ENCODE measurements at places on chromosomes 5 and 9. TPM values are rescaled to one million over a fixed set of nuclear protein-coding genes. Genes with fewer than 3 reads are reported as not detected.

The FBP2 gene
- total RNA-seq, result not detected

The ZDHHC12 gene
- 30.0 TPM for total RNA-seq

The SLC6A3 gene
- total RNA-seq, result not detected

The NDUFA8 gene
- 78.2 TPM for total RNA-seq

The CER1 gene
- total RNA-seq, result not detected

The ENDOG gene
- 40.3 TPM for total RNA-seq

The SHOC1 gene
- total RNA-seq, result 0.07 TPM

The ECPAS gene
- total RNA-seq, result 95.4 TPM

The C8G gene
- total RNA-seq, result 0.50 TPM

The IL4 gene
- total RNA-seq, result not detected

The F2RL2 gene
- total RNA-seq, result 0.17 TPM

The POU4F3 gene
- not detected for total RNA-seq

The SLC46A2 gene
- total RNA-seq, result not detected

The PDE6A gene
- 0.07 TPM for total RNA-seq

The CORO2A gene
- 9.7 TPM for total RNA-seq

- DNase-seq, result no peak
Measured at GRCh38 chr9:124266139-124266825, 8.5 kb downstream of the NEK6 start.

DNA sequence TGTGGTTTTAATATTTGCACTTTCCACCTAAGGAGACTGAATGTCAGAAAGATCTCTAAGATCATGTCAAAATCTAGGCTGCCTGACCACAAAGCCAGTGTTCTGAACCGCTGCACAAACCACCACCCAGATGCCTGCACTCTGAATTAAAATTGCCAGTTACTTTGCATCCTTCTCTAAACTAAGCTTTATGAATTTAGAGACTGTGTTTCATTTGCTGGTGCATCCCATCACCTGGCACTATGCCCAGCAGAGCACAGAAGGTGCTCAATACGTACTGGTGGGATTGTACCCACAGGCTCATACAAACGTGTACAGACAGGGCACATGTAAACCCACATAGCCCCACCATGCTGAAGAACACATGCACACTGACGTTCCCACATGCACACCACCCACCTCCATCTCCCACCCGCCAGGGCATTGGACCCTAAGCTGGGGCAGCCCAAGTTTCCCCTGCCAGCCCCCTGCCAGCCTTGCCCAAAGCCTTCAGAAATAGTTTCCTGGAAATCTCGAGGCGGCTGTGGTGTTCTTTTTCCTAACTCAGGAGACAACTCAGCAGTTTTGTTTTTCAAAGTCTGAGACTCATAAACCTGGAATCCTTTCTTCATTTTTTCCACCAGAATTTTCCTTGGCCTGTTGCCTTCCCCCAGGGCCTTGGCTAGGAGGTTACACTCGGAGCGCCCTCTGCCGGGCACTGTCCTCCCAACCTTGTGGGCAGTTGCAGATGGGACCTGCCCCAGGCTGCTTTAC lies 9.6 kb upstream of the TRAF1 start:
- DNase-seq, result peak; percentile 89

GRCh38 chr9:91536211-91536691 lies 112.6 kb upstream of the NFIL3 start:
- DNase-seq, result peak; percentile 85

DNA sequence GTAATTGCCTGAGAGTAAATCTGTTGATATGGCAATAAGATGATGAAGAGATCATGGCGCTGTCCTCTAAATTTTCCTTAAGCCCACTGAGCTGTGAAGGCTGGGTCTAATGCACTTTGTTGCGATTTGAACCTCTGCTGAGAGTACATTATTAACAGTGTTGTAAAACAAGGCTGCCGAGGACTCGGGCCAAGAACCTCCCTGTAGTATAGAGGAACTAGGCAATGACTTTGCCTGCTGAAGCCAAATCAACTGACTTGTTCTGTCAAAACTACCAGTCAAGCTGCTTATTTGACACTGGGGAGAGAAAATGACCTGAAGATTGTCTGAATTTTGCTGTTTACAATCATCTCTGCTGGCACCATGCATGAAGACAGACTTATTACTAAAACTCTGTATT lies 1154.7 kb downstream of the DTWD2 start:
- no peak for DNase-seq

DNA sequence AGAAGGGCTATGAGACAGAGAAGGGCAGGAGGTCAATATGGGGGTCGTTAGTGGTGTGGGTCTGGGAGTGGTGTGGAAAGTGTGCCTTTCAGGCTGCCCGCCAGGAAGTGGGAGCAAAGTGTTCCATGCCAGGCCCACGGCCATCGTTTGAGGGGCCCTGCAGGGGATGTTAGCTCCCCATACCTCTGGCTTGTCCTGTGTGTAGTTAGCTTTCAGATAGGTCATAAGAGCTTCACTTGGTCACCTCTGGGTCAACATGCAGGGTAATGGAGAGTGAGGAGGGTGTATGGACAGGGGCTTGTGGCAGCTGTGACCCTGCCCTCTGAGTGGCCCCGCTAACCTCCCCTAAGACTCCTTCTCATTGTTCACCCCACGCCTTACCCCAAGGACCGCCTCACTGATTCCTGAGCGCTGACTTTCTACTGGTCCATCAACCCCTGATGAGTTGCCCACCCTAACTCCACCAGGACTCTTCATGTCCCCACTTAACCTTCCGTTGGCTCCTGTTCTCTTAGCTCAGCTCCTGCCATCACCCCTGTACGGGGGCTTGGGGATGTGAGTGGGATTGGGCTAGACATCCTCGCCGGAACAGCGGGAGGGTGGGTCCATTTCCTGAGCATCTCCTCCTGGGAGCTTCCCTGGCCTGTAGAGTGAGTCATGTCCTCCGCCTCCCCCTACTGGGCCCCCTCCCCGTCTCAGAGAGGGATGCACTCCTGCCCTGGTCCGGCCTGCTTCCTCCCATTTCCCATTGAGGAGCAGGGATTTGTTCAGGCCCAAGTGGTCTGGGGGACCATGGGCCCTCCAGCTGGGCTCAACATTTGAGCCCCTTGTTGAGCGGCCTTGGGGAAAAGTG lies 125.7 kb downstream of the FGF18 start:
- DNase-seq, result no peak

DNA sequence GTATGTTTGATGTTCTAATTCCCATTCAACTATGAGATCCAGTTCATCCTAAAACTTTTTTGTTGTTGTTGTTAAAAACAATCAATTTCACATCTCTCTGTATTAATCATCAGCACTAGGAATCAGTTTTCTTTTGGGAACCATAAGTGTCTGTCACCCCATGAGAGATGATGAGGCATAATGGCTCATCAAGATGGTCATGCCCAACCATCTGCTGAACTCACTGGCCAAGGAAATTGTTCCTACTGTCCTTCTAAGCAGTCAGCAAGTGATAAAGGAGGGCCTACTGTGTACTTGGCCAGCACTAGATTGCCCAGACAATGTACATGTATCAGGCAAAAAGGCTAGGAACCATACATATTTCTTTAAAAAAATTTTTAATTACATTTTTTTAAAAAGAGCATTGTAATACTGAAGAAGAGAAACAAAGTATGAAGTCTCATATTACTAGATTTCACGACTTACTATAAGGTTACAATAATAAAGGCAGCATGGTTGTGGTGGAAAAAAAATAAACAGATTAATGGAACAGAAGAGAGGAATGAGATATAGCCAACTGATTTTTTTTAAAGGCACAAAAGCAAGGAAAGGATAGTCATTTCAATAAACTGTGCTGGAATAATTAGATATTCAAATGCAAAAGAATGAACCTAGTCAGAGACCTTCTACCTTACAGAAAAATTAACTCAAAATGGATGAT lies 458.3 kb downstream of the SPOCK1 start:
- no peak for DNase-seq

GRCh38 chr9:114449236-114449635 lies 56.0 kb downstream of the WHRN start:
- DNase-seq, result no peak

GRCh38 chr5:128380337-128380736 lies 157.7 kb downstream of the FBN2 start:
- DNase-seq, result no peak

DNA sequence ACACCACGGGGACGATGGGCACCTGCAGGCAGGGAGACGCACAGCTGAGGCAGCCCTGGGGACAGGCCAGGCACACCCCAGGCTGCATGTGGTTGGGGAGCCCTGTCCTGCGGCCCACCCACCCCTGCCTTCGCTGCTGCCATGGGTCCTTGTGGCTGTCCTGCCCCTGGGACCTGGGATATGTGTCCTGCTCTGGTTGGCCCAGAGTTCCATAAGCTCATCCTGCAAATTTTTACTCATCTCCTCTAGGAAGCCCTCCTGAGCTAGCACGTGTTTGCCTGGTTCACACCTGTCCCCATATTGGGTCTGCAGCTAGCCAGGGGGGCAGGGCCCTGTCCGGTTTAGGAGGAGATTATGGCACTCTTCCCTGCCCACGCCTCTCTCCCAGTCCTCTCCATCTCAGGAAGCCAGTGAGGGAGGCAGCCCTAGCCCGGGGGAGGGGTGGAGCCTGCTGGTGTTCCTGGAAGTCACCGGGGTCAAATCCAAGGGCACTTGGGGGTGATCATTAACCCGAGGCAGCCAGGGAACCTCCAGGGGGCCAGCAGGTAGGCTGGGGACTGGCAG lies 12.2 kb downstream of the EGFL7 start:
- no peak for DNase-seq

DNA sequence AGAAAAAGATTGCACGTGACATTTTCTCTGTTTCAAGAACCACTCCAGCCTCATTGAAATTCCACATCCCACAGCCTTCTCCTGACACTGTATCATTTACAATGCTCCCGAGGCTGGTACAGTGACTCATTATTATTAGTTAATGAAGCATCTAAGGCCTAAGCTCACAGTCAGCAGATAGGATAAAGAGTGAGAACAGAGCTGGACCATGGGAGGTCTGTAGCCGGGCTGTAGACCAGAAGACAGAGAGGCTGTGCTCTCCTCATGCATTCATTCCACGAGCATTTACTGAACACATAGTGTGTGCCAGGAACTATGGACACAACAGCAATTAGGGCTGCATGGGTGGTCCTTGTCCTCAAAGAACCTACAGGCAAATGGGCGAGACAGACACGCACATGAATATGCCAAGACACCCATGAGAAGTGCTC lies 47.3 kb upstream of the GALNT10 start:
- no peak for DNase-seq

DNA sequence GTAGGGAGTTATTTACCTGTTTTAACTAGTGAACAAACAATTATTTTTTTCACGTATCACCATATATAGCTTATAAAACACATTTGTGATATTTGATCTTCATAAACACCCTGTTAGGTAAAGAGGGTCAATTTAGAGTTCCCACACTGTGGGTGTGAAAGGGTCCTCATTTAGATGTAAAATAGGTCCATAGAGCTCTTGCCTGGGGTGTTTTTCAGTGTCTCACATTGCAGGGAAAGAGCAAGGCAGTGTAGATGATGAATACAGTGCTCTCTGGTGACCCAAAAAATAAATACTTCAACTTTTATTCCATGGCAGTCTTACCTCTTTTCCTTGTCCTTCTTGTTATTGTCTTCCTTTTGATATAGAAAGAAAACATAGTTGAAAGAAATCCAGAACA lies 403.2 kb upstream of the SGCD start:
- DNase-seq, result no peak

DNA sequence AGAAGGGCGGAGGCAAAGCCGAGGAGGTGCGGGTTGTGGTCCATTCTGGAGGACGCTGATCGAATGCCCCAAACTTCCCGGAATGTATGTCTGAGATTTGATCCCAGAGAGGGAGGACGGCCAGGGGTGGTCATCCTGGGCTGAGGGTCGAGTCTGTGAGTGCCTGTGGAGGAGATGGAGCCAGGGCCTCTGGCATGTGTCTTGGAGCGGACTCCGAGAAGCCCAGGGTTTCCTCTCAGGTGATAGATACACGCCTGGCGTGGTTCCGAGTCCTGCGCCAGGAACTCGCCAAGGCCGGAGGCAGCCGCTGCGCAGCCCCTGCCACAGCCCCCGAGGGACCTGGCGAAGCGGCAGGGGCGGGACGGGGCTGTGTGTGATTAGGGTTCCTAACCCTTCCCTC lies 363 bp downstream of the ZNF454 start:
- DNase-seq, result no peak

- no peak for DNase-seq
Measured at GRCh38 chr5:171010816-171011215, 149.0 kb downstream of the RANBP17 start.

DNA sequence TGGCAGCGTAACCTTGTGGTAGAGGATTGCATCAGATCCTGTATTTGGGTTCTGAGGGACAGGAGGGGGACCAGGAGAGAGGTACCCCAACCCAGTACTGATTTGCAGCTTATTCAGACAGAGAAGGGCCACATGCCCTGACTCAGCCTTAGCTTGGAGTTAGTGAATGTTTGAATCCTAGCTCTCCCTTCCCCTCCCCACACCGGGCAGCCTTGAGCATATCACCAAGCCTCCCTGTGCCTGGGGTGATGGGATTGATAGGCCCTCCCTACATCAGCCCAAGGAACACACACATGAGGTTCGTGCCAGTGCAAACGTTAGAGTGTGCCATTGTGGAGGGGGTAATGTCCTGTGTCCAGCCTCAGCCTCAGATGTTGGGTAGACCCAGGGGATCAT lies 71.9 kb downstream of the AMBP start:
- no peak for DNase-seq
